ENCODE measurements at places on chromosomes 12 and 14. TPM values are rescaled to one million over a fixed set of nuclear protein-coding genes. Genes with fewer than 3 reads are reported as not detected.

DNA sequence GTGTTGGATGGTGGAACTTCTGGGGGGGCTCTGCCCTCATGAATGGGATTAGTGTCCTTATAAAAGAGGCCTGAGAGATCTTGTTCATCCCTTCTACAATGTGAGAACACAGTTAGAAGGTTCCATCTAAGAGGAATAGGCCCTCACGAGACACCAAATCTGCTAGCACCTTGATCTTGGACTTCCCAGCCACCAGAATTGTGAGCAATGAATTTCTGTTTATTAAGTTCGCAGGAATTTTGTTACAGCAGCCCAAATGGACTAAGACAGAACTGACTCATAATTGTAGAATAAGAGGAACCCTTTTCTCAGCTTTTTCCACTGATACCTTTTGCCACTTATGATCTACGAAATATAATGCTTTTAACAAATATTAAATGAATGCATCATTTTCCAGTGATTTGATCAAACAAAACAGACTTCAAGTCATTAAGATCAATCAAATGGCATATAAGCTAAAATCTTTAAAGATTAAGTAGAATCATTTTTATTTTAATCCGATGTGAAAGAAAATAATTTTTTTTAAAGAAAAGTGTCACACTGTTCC lies 68.2 kb downstream of the HECTD1 start:
- H3K4me3 ChIP-seq, result no peak overlapping the region
- H3K27me3 ChIP-seq, result no peaks in the 10 kb centered on the region
- no peaks in the 10 kb centered on the region for H3K4me1 ChIP-seq
- peaks cover 86% of the 10 kb centered on the region for H3K36me3 ChIP-seq
- no peak overlapping the region for H3K27ac ChIP-seq

DNA sequence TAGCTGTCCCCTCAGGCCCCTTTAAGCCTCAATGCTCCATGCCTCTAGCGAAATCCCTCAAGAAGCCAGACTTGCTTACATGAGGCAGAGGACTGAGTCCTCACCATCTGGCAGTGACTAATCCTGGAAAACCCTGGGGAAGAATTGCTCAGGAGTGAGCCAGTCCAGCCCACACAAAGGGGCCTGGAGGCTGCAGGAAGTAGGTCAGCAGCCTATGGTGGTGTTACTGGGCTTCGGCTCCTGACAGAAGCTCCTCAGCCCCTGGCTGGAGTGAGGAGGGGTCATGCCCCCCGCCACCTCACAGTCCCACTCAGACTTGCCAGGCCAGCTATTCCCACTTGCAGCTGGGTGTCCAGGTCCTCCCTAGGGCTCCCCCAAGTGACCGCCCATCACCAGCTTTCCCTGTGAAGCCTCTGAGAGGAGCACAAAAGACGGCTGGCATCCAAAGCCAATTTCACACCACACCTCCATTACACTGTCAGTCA lies 250.5 kb downstream of the DPF3 start:
- no peak for DNase-seq
- no peaks in the 10 kb centered on the region for H3K27me3 ChIP-seq
- no peaks in the 10 kb centered on the region for H3K36me3 ChIP-seq
- H3K4me3 ChIP-seq, result no peak overlapping the region
- no peaks in the 10 kb centered on the region for H3K4me1 ChIP-seq
- H3K27ac ChIP-seq, result no peak overlapping the region

DNA sequence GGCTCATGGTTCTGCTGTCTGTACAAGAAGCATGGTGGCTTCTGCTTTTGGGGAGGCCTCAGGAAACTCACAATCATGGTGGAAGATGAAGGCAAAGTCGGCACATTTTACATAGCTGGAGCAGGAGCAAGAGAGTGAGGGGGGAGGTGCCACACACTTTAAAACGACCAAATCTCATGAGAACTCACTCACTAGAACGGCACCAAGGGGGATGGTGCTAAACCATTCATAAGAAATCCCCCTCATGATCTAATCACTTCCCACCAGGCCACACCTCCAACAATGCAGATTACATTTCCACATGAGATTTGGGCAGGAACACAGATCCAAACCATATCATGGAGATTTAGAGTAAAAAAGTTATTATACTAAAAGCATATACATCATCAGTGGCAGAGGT lies 13.6 kb upstream of the LEMD3 start:
- no peaks in the 10 kb centered on the region for H3K36me3 ChIP-seq
- no peaks in the 10 kb centered on the region for H3K4me1 ChIP-seq
- no peak overlapping the region for H3K4me3 ChIP-seq
- DNase-seq, result no peak
- peaks cover 11% of the 10 kb centered on the region for H3K27me3 ChIP-seq

The CPSF2 gene
- 30.4 TPM for total RNA-seq

The CD27 gene
- total RNA-seq, result 1.9 TPM

- H3K36me3 ChIP-seq, result peaks cover 3% of the 10 kb centered on the region
- no peak for DNase-seq
- no peak overlapping the region for H3K27ac ChIP-seq
- H3K4me1 ChIP-seq, result peaks cover 39% of the 10 kb centered on the region
- no peak overlapping the region for H3K4me3 ChIP-seq
These were observed 13.8 kb downstream of the TMED10 start for GRCh38 chr14:75162631-75163030.

- no peak within 1 kb of the TSS for H3K4me3 ChIP-seq
- H3K36me3 ChIP-seq, result no peaks in the 10 kb centered on the region
- no peak for DNase-seq
- H3K27ac ChIP-seq, result no peak within 1 kb of the TSS
These were observed at the start of gene FGF23 for GRCh38 chr12:4379405-4379804. Gene FGF23, minus strand, starts transcription at chr12:4379712. Its CDS starts 130 bp downstream, at chr12:4379582.

DNA sequence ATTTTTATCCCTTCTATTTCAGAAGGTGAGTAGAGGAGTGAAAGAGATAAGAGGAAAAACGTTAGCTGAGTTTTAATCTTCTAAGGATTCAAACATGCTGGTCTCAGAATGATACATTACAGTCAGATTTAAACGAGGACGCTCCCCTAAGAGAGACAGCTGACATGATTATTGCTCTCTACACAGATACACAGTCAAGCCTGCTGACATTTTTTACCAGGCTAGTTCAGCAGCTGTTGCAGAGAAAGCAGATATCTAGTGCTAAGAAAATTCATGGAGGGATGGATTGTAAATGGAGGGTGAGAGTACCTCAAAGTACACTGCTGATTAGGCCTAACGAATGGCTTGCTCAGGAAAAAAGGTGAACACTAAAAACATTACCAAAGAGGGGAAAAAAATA lies 31.9 kb upstream of the SOS2 start:
- H3K36me3 ChIP-seq, result peaks cover 8% of the 10 kb centered on the region
- H3K4me3 ChIP-seq, result no peak overlapping the region
- no peaks in the 10 kb centered on the region for H3K4me1 ChIP-seq
- DNase-seq, result no peak
- no peak overlapping the region for H3K27ac ChIP-seq
- H3K27me3 ChIP-seq, result no peaks in the 10 kb centered on the region

DNA sequence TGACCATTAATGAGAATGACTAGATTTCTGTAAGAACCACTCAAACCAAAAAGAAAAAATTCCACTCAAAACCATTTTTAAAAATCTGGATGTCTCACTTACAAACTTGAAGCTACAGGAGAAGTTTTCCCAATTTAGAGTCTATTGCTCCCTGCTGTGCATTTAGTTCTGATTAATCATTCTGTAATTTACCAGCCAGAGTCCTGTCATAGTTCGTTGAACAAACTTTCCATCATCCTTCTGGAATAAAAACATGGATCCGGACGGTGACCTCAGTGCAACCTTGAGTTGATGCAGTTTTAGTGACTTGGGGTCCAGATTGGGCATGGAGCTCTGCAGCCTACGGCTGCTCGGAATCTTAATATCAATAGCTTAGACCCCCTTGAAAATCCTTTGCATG lies 73.4 kb downstream of the PRMT8 start:
- H3K4me1 ChIP-seq, result no peaks in the 10 kb centered on the region
- H3K27ac ChIP-seq, result no peak overlapping the region
- peak; percentile 35 for DNase-seq
- H3K27me3 ChIP-seq, result peaks cover 21% of the 10 kb centered on the region
- no peak overlapping the region for H3K4me3 ChIP-seq

The MYF6 gene
- not detected for total RNA-seq

The RAD52 gene
- total RNA-seq, result 6.0 TPM

The RNU4-1 gene
- not detected for total RNA-seq

The DCP1B gene
- 13.3 TPM for total RNA-seq

DNA sequence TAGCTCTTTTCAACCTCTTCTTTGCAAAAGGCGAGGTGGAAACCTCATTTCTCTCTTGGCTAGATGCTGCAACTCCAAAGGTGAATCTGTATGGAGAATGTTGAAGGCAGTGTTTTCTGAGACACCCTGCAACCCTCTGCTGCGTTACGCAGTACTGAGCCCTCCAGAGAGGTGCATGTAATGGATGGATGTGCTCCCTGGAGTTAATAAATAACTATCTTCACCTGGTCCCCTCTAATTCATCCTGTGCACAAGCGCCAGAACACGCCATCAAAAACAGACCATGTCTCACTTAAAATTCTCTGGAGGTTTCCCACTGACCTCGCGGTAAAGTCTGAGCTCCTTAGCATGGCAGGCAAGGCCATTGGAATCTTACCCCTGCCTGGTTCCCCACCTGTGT lies 234.4 kb upstream of the PWP1 start:
- H3K4me3 ChIP-seq, result no peak overlapping the region
- H3K4me1 ChIP-seq, result peaks cover 7% of the 10 kb centered on the region
- no peak for DNase-seq
- H3K36me3 ChIP-seq, result no peaks in the 10 kb centered on the region
- H3K27me3 ChIP-seq, result no peaks in the 10 kb centered on the region

- no peaks in the 10 kb centered on the region for H3K4me1 ChIP-seq
- H3K27ac ChIP-seq, result no peak overlapping the region
- no peaks in the 10 kb centered on the region for H3K36me3 ChIP-seq
- no peak overlapping the region for H3K4me3 ChIP-seq
- H3K27me3 ChIP-seq, result no peaks in the 10 kb centered on the region
These were observed 16.0 kb downstream of the RNASE3 start for GRCh38 chr14:20907214-20907613.

GRCh38 chr14:25111061-25111601 lies 61.2 kb upstream of the STXBP6 start:
- H3K36me3 ChIP-seq, result no peaks in the 10 kb centered on the region
- no peak overlapping the region for H3K4me3 ChIP-seq
- DNase-seq, result no peak
- H3K27me3 ChIP-seq, result no peaks in the 10 kb centered on the region
- H3K4me1 ChIP-seq, result peaks cover 5% of the 10 kb centered on the region

- DNase-seq, result no peak
- H3K36me3 ChIP-seq, result no peaks in the 10 kb centered on the region
- H3K27me3 ChIP-seq, result peaks cover 3% of the 10 kb centered on the region
- H3K4me3 ChIP-seq, result no peak overlapping the region
- H3K27ac ChIP-seq, result no peak overlapping the region
- H3K4me1 ChIP-seq, result no peaks in the 10 kb centered on the region
These were observed 1079.4 kb downstream of the TMEM121 start for GRCh38 chr14:106605548-106606448.

GRCh38 chr12:93883436-93884154 lies 206.4 kb downstream of the CRADD start:
- no peaks in the 10 kb centered on the region for H3K27me3 ChIP-seq
- no peaks in the 10 kb centered on the region for H3K36me3 ChIP-seq
- peaks cover 2% of the 10 kb centered on the region for H3K4me1 ChIP-seq
- no peak overlapping the region for H3K27ac ChIP-seq
- H3K4me3 ChIP-seq, result no peak overlapping the region
- no peak for DNase-seq

The TSPAN8 gene
- total RNA-seq, result 20.5 TPM

The CCDC197 gene
- total RNA-seq, result not detected

The MSI1 gene
- 0.81 TPM for total RNA-seq

DNA sequence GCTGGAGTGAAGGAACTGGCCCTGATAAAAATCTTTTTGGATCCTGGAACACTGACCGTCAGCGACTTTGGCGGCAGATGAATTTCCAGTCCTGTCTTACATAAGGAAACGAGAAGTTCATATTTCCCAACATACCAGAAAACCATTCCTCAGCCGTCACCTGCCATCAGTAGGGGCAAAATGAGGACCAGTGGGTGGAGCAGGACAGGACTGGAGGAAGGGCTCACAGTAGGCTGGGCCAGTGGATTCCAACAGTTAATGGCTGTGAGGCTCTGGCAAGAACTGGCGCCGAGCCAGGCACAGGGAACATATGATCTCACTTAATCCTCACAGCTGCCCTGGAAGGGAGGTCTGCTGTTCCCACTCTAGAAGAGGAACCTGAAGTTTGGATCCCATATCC lies 67.2 kb upstream of the FAM181A start:
- no peak overlapping the region for H3K27ac ChIP-seq
- no peak overlapping the region for H3K4me3 ChIP-seq
- no peaks in the 10 kb centered on the region for H3K36me3 ChIP-seq
- H3K4me1 ChIP-seq, result no peaks in the 10 kb centered on the region
- DNase-seq, result no peak
- peaks cover 5% of the 10 kb centered on the region for H3K27me3 ChIP-seq

The RASAL1 gene
- total RNA-seq, result 29.2 TPM

DNA sequence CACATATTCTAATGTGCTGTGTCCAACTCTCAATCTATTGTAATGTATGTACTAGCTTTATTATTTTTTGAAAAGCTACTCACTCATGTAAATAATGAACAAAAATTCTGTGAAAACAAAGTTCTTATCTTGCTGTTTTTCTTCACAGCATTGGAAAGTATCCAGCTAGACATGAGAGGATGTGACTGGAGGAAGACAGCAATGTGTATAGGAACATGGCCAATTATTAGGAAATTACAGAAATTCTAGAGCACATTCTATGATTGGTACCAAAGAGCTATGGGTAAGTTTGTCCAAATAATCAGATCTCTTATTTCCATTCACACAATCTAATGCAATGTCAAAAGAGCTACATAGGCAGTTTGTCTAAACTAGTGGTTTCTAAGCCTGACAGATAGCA lies 1100.2 kb downstream of the FSCB start:
- no peak overlapping the region for H3K4me3 ChIP-seq
- H3K36me3 ChIP-seq, result no peaks in the 10 kb centered on the region
- no peak for DNase-seq
- no peaks in the 10 kb centered on the region for H3K4me1 ChIP-seq

DNA sequence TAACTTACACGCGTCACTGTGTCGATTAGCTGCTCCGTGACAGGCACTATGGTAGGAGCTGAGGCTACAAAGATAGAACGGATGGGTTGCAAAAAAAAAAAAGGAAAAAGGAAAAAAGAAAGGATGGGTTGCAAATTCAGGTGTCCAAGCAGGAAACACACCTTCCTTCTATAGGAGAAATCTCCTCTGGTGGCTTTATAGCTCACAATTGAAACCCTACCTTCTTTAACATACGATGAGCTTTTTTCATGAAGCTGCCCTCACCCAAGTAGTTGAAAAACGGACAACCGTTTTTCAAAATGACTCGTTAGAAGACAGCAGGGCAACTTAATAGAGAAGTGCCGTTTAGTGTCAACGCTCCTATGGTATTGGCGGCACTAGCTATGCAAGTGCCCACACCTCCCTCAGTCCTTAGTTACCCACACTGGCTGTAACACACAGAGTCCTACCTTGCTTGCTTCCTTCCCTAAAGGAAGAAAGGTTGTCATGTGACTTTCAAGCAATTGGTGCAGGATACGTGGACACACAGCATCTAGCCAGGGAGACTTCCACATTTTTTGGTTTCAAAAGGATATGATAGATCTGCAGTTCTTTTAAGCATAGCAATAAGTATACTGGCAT lies 682 bp upstream of the TRIP11 start:
- H3K4me3 ChIP-seq, result peak overlapping the region; percentile 88
- H3K4me1 ChIP-seq, result peaks cover 35% of the 10 kb centered on the region
- peaks cover 21% of the 10 kb centered on the region for H3K36me3 ChIP-seq
- no peaks in the 10 kb centered on the region for H3K27me3 ChIP-seq
- peak overlapping the region; percentile 96 for H3K27ac ChIP-seq

Data from suprapubic skin (tissue), 4 donors.